CD4-positive, alpha-beta T cell treated with Interleukin-1 beta for 1 hour (primary cell): ENCODE measurements at places on chromosomes 6 and 20.

- no peak for DNase-seq
These were observed 347.3 kb upstream of the CNR1 start for GRCh38 chr6:88513471-88513870.

- no peak for DNase-seq
These were observed 75.9 kb upstream of the SYNJ2 start for GRCh38 chr6:157905590-157906342.

DNA sequence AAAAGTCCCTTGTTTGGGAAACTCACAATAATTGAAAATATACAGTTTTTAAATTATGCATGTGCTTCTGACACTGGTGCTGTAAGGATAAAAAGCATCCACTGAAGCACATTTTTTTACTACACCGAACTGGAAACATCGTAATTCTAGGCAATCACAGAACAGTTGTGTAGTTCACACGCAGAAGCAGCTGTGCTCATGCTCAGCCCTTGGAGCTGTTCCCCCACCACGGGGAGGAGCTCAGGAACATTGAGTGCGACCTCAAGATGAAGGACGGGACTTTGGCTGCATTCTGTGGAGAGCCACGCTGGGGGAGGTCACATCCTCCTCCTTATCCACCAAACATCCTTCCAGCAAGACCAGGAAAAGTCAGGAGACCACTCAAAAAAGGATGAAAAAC, 466.3 kb upstream of the CDH4 start:
- no peak for DNase-seq

DNA sequence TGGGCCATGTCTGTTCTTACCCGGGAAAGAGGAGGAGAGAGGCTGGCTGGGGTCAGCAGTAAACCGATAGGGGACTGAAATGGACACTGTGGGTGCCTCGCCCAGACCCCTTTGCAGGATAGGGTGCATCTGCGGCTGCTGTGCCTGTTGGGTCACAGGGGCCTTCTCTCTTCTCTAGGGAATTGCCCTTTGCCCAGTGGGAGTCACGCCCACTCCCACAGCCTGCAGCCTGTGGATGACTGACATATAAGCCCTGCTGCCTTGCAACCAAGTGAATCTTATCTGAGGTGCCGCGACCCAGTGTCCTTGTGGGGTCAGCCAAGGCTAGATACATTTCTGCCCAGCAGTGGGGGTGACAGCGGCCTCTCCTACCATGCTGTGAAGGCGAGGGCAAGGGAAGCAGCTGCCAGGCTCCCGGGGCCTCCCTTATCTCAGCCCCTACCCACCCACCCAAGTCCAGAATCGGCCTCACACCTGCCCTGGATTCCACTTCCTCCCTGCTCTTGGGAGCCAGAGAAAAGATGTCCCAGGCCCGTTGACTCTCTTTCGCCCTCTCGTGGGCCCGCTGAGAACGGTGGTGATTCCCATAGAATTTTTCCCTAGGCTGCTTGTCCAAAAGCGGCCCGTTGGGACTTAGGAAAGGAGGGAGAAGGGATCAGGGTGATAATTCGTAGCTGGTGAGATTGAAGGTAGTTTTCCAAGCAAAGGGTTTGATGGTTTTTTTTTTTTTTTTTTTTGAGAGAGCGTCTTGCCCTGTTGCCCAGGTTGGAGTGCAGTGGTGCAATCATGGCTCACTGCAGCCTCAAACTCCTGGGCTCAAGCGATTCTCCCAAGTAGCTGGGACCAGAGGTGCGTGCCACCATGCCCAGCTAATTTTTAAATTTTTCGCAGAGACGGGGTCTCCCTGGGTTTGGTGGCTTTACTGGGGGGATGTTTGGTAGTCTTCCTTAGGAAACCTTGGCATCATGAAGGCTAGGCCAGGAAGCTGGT, 76.4 kb upstream of the RNF24 start:
- peak; percentile 33 for DNase-seq

GRCh38 chr6:34457382-34457741, 8.5 kb upstream of the PACSIN1 start:
- DNase-seq: no peak

- no peak for DNase-seq
These were observed 78.1 kb downstream of the CFAP61 start for GRCh38 chr20:20130399-20130798.

- no peak for DNase-seq
These were observed 20.7 kb upstream of the PKHD1 start for GRCh38 chr6:52108128-52108527.

- DNase-seq: no peak
These were observed 78.5 kb downstream of the REPS1 start for GRCh38 chr6:138909511-138909910.
